ENCODE measurements at places on chromosomes 16 and 17.

DNA sequence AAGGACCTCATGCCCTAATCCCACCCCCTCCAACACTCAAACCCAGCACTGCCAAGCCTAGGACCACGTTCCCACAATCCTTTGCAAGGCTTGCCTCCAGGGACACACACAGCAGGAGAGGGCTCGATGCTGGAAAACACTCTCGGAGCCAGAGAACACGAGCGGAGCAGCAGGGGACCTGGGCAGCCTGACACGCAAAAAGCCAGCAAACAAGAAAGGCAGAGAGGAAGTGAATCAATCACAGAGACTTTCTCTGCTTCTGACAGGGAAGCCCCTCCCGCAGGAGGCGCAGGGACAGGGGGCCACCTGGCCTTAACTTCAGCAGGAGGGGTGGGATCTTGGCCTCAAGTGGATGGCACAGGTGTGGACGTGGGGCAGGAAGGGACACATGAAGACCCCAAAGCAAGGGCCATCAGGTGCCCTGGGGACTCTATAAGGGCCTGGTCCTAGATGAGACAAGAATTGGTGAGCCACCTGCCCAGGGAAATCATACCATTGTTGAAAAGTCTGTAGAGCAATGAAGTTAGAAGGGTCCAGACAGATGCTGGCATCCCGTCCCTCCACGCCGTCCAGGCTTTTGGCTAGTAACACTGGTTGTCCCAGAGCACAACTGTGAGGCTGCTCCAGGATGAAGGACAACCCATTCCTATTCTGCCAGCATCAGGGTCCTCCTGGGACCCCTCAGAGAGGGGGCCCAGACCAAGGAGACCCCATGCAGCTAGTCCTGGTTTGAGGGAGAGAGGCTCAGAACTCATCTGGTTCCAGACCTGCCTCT, 2.2 kb downstream of the SDK2 start:
- DNase-seq, result no peak
- H3K36me3 ChIP-seq, result no peaks in the 10 kb centered on the region
- H3K4me3 ChIP-seq, result peak overlapping the region; percentile 37
- H3K4me1 ChIP-seq, result peaks cover 16% of the 10 kb centered on the region

DNA sequence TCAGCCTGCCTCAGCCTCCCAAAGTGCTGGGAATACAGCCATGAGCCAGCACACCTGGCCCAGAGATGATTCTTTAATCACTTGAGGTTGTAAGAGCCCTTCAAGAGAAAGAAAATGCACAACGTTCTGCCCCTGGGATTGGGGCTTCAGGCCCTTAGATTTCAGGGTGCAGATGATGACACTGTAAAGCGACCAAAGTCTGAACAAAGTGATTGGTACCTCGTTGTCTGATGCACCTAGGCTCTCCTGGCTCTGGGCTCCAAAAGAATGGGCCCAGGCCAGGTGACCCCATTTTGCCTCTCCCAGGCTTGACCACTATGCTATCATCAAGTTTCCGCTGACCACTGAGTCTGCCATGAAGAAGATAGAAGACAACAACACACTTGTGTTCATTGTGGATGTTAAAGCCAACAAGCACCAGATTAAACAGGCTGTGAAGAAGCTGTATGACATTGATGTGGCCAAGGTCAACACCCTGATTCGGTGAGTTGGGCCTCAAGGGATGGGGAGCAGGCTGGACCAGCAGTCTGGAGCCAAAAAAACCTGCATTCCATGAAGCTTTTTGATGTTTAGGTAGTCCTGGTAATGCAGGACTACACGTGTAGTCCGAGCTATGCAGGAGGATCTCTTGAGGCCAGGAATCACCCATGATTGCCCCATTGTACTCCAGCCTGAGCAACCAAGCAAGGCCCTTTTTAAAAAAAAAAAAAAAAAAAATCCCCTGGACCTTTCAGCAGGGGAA, 2.8 kb downstream of the RPL23A start:
- peaks cover 40% of the 10 kb centered on the region for H3K4me1 ChIP-seq
- peak overlapping the region; percentile 100 for H3K4me3 ChIP-seq
- no peak for DNase-seq
- peak overlapping the region; percentile 99 for H3K27ac ChIP-seq
- peaks cover 60% of the 10 kb centered on the region for H3K36me3 ChIP-seq

DNA sequence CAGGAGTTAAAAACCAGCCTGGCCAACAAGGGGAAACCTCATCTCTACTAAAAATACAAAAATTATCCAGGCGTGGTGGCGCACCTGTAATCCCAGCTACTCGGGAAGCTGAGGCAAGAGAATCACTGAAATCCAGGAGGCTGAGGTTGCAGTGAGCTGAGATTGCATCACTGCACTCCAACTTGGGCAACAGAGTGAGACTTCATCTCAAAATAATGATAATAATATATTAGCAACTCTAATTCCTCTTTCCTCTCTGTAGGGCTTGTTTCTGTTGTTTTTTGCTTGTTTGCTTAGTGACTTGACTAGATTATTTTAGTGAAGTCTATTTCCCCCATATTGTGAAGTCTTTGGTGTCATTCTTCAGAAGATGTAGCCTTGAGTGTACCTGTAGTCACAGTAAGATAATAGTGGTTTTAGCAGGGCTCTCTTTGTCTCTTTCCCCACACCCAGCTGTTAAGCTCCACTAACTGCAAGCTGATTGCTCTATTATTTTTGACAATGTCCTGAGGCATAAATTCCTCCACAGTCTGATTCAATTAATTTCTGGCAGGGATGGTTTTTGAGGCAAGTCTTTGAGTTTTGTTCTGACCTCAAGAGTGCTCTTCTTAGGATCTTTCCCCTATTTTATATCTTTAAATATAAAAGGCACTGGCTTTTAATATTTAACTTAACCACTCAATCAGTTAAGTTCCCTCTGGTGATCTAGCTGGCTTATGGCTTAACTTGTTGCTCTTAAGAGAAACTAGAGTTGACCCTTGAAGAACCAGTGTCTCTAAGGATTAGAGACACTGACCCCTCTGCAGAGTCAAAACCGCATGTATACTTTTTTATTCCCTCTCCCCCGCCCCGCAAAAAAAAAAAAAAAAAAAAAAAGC, 18.6 kb upstream of the TNFSF12 start:
- H3K27me3 ChIP-seq, result no peaks in the 10 kb centered on the region
- peaks cover 6% of the 10 kb centered on the region for H3K36me3 ChIP-seq
- H3K4me1 ChIP-seq, result no peaks in the 10 kb centered on the region
- no peak overlapping the region for H3K27ac ChIP-seq

GRCh38 chr17:15914400-15915170, 30.3 kb upstream of the ADORA2B start:
- H3K4me3 ChIP-seq, result no peak overlapping the region
- H3K27ac ChIP-seq, result no peak overlapping the region
- no peaks in the 10 kb centered on the region for H3K36me3 ChIP-seq
- H3K27me3 ChIP-seq, result peaks cover 15% of the 10 kb centered on the region
- DNase-seq, result no peak
- H3K4me1 ChIP-seq, result no peaks in the 10 kb centered on the region

GRCh38 chr17:1455291-1455796, 688 bp downstream of the CRK start:
- H3K27ac ChIP-seq, result peak overlapping the region; percentile 89
- H3K36me3 ChIP-seq, result peaks cover 15% of the 10 kb centered on the region
- peaks cover 32% of the 10 kb centered on the region for H3K4me1 ChIP-seq
- H3K27me3 ChIP-seq, result peaks cover 11% of the 10 kb centered on the region
- peak overlapping the region; percentile 88 for H3K4me3 ChIP-seq

GRCh38 chr16:87002717-87003413, 314.3 kb downstream of the C16orf95 start:
- no peak overlapping the region for H3K27ac ChIP-seq
- no peak for DNase-seq
- peaks cover 6% of the 10 kb centered on the region for H3K27me3 ChIP-seq
- no peaks in the 10 kb centered on the region for H3K36me3 ChIP-seq

GRCh38 chr17:32116937-32117336, 25.4 kb upstream of the RHOT1 start:
- H3K4me1 ChIP-seq, result peaks cover 15% of the 10 kb centered on the region
- H3K36me3 ChIP-seq, result no peaks in the 10 kb centered on the region

DNA sequence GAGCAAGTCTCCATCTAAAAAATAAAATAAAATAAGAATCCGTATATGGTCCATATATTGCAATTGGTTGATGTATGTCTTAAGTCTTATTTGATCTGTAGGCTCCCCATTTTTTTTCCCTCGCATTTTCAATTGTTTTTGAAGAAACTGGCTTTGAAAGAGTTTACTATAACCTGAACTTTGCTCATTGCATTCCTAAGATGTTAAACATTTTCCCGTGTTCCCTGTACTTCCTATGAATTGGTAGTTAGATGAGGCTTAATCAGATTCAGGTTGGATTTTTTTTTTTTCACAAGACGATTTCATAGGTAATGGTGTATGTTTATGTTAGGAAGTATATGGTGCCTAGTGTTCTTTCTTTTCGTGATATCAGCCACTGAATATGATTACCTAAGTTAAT, 3.3 kb downstream of the LRRC36 start:
- DNase-seq, result no peak
- no peak overlapping the region for H3K4me3 ChIP-seq
- H3K27me3 ChIP-seq, result peaks cover 3% of the 10 kb centered on the region
- no peak overlapping the region for H3K27ac ChIP-seq
- H3K4me1 ChIP-seq, result peaks cover 13% of the 10 kb centered on the region
- H3K36me3 ChIP-seq, result no peaks in the 10 kb centered on the region

GRCh38 chr17:4040784-4041183, 76.5 kb upstream of the ATP2A3 start:
- H3K4me1 ChIP-seq, result peaks cover 14% of the 10 kb centered on the region
- H3K4me3 ChIP-seq, result no peak overlapping the region
- no peak overlapping the region for H3K27ac ChIP-seq
- no peaks in the 10 kb centered on the region for H3K27me3 ChIP-seq
- peaks cover 24% of the 10 kb centered on the region for H3K36me3 ChIP-seq

DNA sequence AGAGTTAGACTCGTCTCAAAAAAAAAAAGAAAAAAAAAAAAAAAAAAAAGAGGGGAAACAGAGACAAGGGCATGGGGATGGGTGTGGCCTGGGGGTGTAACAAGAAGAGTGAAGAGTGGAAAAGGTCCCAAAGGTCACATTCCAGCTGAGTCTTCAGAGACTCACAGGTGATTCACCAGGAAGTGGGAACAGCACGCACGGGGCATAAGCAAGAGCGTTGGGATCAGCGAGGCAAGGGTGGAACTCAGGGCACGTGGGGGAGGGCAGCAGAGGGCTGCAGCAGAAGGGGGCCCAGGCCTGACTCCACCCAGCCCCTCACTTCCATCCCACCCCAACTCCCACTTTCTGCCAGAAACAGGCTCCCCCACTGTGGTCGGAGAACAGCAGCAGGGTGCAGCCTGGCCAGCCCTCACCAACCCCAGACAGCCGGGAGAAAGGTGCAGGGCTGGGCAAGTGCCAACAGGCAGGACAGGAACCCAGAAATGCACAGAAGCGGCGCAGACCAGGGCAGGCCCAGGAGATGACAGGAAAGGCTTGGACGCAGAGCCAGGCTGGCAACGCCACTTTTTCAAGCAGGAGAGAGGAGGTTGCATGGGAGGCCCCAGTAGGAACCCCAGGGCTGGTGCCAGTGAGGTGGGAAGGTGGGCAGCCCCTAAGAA, 3.3 kb downstream of the MEAK7 start:
- H3K36me3 ChIP-seq, result peaks cover 15% of the 10 kb centered on the region
- peaks cover 20% of the 10 kb centered on the region for H3K4me1 ChIP-seq
- no peak overlapping the region for H3K4me3 ChIP-seq
- DNase-seq, result no peak
- H3K27me3 ChIP-seq, result no peaks in the 10 kb centered on the region

DNA sequence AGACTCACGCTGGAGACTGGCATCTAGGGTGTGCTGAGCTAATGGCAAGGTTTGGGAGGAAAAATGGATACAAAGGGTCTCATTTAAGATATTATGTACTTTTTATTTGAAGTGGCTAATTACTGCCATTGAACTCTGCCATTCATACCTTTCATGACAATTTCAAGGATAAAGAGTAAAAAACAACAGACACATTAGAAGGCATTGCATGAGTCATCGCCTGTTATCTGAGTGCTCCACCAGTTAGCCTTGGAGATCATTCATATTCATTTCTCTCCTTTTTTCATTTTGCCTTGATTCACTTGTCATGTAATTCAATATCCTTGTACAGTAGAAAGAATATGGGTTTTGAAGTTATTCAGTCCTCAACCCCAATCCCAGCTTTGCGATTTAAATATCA, 109.5 kb downstream of the CDH8 start:
- no peak overlapping the region for H3K27ac ChIP-seq
- DNase-seq, result no peak
- no peaks in the 10 kb centered on the region for H3K4me1 ChIP-seq
- H3K36me3 ChIP-seq, result no peaks in the 10 kb centered on the region
- no peaks in the 10 kb centered on the region for H3K27me3 ChIP-seq

GRCh38 chr17:57941384-57942370, 13.5 kb downstream of the CUEDC1 start:
- peaks cover 14% of the 10 kb centered on the region for H3K27me3 ChIP-seq
- H3K27ac ChIP-seq, result no peak overlapping the region
- H3K4me3 ChIP-seq, result no peak overlapping the region
- DNase-seq, result no peak
- H3K36me3 ChIP-seq, result no peaks in the 10 kb centered on the region
- H3K4me1 ChIP-seq, result peaks cover 26% of the 10 kb centered on the region

- no peaks in the 10 kb centered on the region for H3K4me1 ChIP-seq
- DNase-seq, result no peak
- H3K4me3 ChIP-seq, result no peak overlapping the region
- H3K27me3 ChIP-seq, result peaks cover 6% of the 10 kb centered on the region
- H3K36me3 ChIP-seq, result no peaks in the 10 kb centered on the region
- H3K27ac ChIP-seq, result no peak overlapping the region
Measured at GRCh38 chr17:27403480-27404005, 52.7 kb upstream of the KSR1 start.

DNA sequence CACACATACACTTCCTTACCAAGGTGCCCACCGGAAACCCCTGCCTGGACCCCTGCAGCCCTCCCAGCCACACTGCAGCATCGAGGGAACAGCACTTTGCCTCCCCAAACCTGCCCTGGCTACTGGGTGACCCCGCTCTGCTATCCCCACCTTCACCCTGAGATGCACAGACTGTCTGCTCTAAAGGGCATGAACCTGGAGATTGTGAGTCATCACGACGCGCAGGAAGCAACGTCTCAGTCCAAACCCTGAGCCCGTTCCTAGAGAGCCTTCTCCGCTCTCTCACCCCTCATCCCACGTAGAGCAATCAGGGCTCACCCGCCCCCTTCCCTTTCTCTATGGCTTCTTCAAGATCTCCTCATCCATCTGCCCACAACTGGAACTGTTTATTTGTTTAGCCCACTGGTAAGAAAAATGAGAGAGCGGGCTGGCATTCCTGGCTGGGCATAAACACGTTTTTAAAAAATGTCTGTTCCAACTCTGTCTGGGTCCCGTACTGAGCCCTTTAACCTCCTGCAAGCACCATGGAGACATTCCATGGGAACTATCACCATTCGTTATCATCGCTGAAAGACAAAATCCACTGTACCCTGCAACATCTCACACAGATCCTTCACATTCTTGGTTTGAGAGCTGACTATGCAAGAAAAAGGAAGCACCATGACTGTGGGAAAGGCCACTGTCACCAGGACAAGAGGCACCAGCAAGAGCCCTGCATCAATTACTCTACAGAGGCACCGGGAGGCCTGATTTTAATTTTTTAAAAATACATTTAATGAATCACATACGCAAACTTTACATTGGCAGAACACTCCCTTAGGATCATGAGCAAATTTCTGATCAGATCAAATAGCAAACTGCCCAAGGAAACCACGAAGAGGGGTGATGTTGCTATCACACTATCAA, 28.2 kb downstream of the ZFHX3 start:
- no peaks in the 10 kb centered on the region for H3K4me1 ChIP-seq
- H3K36me3 ChIP-seq, result no peaks in the 10 kb centered on the region
- no peak overlapping the region for H3K4me3 ChIP-seq
- no peak overlapping the region for H3K27ac ChIP-seq
- no peak for DNase-seq
- no peaks in the 10 kb centered on the region for H3K27me3 ChIP-seq

All from activated CD8-positive, alpha-beta T cell treated with anti-CD3 and anti-CD28 coated beads for 36 hours (primary cell).